ENCODE measurements at places on chromosomes 7 and 10. TPM values are rescaled to one million over a fixed set of nuclear protein-coding genes. Genes with fewer than 3 reads are reported as not detected.

The FAM241B gene
- total RNA-seq: 5.7 TPM

DNA sequence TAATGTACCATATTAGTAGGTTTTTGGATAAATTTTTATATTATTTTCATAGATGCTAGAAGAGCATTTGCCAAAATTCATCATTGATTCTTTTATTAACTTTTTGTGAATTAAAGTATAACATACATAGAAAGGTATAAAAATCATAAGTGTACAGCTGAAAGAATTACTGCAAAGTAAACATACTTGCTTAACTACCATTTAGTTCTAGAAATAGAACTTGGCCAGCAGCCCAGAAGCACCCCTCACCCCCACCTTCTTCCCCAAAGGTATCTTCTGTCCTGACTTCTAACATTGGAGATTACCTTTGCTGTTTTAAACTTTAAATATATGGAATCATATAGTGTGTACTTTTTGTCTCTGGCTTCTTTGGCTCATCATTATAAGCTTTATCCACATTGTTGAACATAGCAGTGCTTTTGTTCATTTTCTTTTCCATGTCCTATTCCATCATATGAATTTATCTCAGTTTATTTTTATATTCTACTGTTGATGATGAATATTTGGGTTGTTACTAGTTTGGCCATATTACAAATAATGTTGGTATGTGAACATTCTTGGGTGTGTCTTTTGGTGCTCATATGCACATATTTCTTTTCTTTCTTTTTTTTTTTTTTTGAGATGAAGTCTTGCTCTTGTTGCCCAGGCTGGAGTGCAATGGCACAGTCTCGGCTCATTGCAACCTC lies 142.8 kb downstream of the ADK start:
- DNase-seq: no peak

The GIMAP7 gene
- 13.0 TPM for total RNA-seq

DNA sequence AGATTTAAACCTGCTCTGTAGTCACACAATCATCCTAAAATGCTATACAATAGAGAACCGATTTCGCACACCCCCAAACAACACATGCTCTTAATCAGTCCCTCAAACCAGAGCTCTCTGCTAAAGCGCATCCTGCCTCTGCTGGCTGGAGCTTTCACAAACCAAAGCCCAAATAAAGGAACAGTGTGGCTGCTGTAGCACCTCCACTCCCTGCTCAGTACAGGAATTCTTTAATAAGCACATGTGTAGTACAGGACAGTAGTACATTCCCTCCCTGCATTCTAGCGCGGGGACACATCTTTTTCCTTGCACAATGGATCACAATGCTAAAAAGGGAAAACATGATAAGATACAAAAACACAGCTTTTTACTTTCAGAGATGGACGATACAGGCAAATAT lies 684.6 kb downstream of the MAGI2 start:
- DNase-seq: no peak

DNA sequence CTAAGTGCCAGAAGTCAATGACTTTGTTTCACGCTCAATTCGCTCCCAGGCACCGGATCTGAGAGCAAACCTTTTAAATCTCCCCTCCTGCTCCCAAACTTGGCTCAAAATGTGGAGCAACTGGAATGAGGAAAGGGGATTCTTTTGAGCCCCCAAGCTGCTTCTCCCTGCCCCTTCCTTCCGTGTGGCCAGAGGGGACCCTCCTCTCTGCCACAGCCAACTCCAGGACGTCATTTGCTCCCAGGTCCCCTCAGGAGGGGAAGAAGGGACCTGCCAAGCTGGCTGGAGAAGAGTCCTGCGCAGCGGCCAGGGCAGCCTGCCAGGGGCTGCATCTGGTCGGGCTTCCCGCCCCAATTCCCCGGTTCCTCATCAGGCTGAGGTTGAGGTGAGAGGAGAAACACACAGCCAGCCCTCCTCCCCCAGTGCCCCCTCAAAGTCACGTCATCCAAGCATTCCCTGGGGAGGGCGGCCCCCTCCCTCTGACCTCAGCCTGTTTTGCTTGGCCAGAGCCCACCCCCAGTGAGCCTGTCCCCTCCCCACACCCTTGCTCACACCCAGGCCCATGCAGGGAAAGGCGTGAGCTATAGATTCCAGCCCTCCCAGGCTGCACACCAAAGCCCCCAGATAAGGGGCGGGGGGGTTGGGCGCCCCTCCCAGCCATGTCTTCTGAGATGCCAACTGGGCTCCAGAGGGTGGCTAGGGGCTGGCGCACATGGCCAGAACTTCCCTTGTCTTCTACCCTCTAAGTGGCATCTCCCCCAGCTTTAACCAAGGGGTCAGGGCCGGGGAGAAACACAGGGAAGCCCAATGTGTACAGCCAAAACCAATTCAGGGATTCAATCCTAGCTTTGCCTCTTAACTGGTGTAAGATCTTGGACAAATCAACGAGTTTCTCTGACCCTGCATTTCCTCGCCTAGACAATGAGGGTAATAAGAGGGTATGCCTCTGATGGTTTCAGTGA lies 35.0 kb downstream of the SH3PXD2A start:
- DNase-seq: peak; percentile 84

DNA sequence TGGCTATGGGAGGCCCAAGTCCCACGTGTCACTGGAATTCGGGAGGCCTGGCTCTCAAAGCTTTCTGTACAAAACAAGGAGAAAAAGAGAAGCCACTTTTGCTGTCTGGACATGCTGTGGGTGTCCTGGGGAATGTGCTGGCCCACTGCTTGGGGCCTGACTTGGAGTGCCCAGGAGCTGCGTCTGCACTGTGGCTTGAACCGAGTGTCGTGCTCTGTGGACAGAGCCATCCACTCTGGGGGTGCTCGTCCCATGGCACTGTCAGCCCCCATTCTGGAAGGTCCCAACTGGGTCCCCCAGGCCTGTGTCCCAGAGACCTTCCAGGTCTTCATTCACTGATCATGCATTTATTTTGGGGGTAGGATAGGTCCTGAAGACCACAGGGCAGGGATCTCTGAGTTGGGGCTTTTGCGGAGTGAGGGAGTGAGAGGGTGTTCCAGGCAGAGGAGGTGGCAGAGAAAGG lies 138.0 kb downstream of the LHPP start:
- no peak for DNase-seq

The PTN gene
- total RNA-seq: 15.8 TPM

DNA sequence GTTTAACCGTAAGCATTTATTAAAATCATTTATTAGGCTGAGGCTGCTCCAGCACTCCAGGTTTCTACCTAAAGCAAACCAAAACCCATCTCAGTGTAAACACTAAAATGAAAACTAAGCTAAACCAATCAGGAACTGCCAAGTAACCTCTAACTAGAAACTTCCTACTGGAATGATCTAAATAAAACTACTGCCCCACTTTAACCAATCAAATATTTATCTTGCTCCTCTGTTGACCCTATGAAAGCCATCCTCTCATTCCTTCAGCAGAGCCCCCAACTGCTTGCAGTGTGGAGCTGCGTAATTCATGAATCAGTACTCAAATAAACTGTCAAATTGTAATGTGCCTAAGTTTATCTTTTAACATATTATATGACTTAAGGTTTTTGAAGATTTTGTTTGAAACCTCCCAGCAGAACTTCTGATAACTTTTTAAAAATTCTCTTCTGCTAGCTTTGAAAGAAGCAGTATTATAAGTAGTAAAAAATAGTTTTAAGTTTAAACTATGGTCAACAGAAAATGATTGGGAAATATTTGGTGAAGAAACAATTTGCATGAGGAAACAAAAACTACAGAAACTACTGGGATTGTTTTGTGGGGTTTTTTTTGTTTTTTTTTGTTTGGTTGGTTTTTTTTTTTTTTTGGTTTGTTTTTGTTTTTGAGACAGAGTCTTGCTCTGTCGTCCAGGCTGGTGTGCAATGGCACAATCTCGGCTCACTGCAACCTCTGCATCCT lies 47.4 kb downstream of the GPR37 start:
- no peak for DNase-seq

The SEMA3C gene
- total RNA-seq: 60.8 TPM

GRCh38 chr7:82740246-82740848 lies 296.8 kb upstream of the CACNA2D1 start:
- DNase-seq: no peak

The MKX gene
- total RNA-seq: 0.16 TPM

The SLC29A4 gene
- 2.7 TPM for total RNA-seq

- DNase-seq: no peak
These were observed 45.0 kb upstream of the CSTF2T start for GRCh38 chr10:51744235-51745000.

Data from cardiac septum (tissue), 1 donor.